ENCODE measurements at places on chromosomes 6 and 20.

GRCh38 chr20:44909872-44910689, at the start of gene PABPC1L:
Gene PABPC1L, plus strand, starts transcription at chr20:44910060. Its CDS starts 84 bp downstream, at chr20:44910144.
- DNase-seq, result peak; percentile 42

GRCh38 chr6:53101006-53101405, 35.8 kb downstream of the FBXO9 start:
- no peak for DNase-seq

- DNase-seq, result no peak
Observed at GRCh38 chr20:8020314-8021079, 936 bp upstream of the TMX4 start.

DNA sequence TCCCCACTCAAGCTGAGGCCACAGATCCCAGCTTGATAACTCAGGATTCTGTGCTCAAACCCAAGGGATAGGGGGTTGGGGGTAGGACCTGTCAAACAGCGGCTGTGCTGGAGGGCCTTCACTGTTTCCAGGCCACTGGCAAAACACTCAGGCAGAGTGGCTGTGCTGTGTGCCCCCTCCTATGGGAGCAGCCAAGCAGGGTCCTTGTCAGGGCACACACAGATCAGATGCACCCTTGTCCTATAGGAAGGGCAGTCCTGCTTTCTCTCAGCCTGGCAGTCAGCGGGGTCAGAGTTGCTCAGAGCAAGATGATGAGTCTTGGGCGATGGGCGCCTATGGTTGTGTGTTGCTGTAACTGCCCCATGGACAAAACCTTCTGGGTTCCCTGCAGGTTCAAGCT, 554.8 kb downstream of the TBC1D32 start:
- DNase-seq, result no peak

- no peak for DNase-seq
Observed at GRCh38 chr6:10146715-10147451, 268.0 kb downstream of the TFAP2A start.

DNA sequence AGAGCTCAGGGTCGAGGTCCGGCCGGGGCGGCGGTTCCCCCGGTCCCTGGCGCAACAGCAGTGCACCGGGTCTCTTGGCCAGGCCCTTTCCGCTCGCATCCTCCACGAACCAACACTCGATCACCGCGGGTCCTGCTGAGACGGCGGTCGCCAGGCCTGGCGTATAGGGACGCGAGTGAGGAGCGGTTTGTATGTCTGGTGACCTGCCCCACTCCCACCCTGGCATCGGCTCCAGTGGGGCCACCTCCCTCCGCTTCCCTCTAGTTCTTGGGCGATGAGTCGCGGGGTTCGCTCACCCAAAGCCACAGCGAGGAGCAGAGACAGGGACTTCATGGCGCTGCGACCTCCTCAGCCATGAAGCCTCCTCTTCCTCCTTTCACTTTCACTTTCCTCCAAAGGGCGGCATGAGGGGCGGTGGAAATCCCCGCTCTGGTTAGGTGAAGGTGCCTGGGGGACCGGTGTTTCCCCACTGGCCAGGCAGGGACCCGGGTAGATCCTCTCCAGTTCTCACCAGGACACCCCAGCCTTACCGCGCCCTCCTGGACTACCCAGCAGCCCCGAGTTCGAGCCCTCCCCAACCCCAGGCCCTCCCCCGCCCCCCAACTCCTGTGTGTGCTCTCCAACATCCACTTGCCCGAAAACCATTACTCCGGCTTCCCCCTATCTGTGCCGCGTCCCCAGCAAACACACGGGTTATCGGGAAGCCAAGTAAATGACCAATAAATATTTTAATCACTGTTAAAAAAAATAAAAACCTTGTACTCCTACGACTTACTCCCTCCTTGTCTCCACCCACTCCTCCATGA, at the start of gene TAPBP:
Gene TAPBP (minus strand): TSS at position 370 of the 806 bp plus-strand sequence. CDS start 37 bp downstream, at position 333.
- DNase-seq, result peak; percentile 67

DNA sequence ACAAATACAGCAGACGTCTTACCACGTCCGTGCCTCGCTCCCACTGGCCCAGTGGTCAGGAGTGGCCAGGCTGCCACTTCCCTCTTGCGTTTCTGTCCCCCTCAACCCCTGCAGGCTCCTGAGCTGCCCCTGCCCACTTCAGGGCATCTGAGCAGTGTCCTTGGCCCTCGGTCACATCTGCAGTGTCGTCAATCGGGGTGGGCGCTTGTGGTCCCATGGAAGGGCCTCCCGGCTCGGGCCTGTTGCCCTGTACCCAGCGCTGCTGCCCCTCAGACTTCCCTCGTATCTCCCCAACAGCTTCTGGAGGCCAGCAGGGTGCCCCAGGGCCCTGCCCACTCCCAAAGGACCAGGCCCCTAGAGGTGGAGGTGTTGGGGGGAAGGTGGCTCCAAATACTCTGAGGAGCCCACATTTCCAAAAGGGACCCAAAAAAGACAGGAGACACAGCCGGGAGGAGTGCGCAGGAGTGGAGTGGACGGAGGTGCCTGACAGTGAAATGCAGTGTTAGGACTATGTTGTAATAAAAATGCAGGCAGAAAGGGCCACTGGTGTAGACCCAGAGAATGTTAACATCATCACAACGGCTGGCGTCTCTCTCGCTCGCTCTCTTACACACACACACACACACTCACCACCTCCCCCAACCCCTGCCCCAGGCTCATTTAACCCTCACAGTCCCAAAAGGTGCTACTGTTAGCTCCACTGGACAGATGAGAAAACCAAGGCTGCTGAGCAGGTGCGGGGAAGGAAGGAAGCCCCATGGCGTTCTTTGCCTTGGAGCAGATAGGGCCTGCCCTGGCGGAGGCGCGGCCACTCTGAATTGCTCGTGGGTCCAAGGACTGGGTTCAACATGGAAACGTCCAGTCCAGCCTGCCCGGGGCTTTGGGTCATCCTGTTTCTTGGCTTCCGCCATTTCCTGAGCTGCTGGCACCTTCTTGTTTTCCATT, 343.9 kb downstream of the ZFAND3 start:
- DNase-seq, result no peak

DNA sequence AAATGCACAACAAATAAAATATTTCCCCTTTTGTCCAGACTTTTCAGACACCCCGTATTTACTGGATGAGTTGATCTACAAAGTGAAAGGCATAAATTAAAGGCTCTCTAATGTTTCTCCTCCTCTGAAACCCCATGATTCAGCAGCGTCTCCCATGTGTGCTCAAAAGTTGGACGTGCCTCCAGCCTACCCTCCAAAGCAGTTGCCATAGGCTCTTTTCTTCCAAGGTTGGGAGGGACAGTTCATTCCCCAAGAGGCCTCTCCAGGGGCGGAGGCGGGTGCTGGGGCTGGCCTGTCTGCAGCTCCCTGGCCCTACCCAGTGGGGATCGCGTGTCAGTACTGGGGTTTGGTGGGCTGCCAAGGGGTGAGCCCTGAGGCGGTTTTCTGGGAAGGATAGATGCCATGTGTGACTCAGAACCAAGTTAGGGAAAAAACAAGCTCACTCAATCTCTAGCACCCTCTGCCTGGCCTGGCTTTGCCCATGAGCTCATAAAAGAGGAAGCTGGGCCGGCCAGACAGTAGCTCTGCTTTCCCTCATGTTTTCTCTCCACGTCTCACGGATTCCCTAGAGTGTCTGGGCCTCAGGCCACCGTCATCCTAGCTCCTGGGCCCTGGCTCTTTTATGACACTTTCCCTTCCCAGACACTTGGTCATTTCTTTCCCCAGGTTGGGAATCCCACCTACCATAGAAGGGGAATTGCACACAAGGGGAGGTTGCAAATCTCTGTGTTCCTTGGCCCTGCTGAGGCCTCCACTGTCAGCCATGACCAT, 8.0 kb upstream of the IER3 start:
- no peak for DNase-seq

GRCh38 chr6:17556014-17556413, 44.1 kb upstream of the FAM8A1 start:
- no peak for DNase-seq

DNA sequence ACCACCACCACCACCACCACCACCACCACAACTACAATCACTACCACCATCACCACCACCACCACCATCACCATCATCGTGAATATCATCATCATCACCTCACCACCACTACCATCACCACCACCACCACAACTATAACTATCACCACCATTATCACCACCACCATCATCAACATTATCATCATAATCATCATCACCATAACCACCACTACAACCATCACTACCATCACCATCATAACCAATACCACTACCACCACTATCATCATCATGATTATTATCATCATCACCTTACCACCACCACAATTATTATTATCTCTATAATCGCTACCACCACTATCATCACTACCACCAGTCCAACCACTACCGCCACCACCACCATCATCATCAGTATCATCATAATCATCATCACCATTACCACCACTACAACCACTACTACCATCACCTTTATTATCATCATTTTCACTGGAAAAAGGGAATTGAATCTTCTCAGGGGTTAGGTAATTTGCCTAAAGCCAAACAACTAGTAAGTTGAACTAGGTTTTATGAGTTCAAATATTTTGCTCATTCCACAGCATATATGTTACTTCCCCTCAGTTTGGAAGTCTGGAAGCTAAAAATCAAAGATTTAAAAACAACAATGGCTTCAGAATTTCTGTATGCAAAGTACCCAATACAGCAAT, 8.3 kb downstream of the RIPOR2 start:
- DNase-seq, result no peak

- DNase-seq, result no peak
Observed at GRCh38 chr20:33362898-33363297, 38.4 kb downstream of the CDK5RAP1 start.

GRCh38 chr6:135686784-135687301, 164.7 kb upstream of the PDE7B start:
- DNase-seq, result no peak

DNA sequence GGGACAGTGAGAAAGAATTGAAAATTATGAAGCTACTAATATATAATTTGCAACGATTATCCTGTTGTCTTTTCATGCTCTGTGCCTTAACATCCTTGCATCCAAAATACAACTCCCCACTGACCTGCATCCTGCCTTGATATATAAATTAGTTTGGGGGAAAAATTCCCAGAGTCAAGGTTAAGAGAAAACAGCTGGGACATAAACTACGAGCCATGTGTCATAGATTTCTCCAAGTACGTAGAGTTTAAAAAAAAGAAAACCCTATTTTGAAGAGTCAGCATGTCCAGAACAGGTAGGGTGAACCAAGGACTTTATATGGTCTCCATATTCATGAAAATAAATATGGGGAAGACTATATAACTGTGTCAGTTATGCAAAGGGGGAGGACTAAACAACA, 123.8 kb upstream of the MARCKS start:
- no peak for DNase-seq

DNA sequence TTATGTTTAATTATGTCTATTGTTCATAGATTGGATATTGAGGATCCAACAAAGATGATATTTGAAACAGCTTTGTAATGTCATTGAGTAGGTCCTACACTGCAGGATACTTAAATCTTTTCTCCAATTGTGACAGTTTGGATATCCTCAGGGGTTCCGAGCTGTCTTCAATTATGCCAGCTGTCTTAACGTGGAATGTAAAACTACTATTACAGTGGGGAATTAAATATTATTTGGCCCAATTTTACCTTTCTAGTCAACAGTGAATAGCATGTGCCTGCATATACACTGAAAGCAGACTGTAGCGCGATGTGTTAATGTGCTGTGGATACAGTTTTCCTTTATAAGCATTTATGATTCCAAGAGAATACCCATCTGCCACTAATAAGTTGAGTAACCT, 156.9 kb downstream of the GRIK2 start:
- no peak for DNase-seq

GRCh38 chr6:150119173-150119572, 23.7 kb upstream of the PPP1R14C start:
- DNase-seq, result no peak

DNA sequence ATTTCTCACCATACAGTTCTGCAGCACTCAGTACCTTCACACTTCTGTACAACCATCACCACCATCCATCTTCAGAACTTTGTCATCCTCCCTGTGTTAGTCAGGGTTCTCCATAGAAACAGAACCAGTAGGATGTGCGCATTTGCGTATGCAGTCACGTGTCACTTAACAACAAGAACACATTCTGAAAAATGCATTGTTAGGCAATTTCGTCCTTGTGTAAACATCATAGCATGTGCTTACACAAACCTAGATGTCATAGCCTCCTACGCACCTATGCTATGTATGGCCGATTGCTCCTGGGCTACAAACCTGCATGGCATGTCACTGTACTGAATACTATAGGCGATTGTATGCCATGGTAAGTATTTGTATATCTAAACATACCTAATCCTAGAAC, 66.2 kb upstream of the PTPRT start:
- DNase-seq, result no peak

DNA sequence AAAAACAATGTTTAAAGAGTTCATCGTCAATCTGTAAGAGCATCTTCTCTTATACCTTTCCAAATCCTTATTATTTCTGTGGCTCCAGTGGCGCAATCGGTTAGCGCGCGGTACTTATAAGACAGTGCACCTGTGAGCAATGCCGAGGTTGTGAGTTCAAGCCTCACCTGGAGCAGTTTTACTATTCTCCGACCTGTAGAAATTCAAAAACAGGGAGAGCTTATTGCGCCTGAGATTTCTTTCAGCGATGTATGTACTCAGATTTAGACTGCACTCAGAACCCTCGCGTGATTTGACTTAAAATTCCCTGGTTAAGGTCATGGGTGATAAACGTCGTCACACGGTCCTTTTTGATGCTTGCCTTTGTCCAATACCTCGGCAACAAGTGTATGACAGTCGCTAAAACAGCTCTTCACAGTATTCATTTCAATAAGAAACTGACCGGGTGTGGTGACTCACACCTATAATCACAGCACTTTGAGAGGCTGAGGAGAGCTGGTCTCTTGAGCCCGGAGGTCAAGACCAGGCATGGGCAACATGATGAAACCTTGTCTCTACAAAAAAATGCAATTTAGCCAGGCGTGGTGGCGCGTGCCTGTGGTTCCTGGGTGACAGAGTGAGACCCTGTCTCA, 11.9 kb downstream of the GPX5 start:
- peak; percentile 22 for DNase-seq

GRCh38 chr20:13995841-13996240, 525 bp downstream of the MACROD2 start:
- DNase-seq, result no peak

DNA sequence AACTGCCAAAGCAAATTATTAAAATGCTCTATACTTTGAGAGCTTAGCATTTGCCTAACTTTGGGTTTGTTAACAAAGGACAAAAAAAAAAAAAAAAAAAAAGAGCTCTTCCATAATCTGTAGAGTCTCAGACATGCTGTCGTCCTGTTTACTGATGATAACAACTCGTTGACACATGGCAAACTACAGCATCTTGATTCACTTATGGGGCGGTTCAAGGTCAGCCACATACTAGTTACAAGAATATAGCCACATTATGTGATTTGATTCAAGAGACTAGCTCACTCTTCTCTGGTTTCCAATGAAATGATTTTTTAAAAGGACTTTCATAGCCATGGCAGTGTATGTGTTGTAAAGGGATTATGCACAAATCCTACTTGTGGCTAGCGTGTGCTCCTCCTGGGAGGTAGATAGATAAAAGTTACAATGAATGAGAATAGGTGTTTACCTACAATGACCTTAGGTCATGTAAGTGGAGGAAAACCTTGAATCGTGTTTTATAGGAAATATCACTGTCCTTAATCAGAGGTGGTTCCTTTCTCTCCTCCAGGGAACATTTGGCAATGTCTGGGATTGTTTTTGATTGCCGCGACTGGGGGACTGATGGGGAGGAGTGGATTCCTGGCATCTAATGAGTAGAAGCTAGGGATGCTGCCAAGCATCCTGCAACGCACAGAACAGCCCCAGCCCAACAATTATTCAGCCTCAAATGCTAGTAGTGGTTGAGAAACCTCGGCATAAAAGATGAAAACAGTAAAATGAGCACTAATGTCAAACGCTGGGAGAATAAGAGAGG, 969.2 kb upstream of the SLC35B3 start:
- no peak for DNase-seq

- DNase-seq, result no peak
Observed at GRCh38 chr6:79145301-79145700, 67.2 kb upstream of the PHIP start.

- DNase-seq, result no peak
Observed at GRCh38 chr6:166760288-166760687, 133.2 kb upstream of the RPS6KA2 start.

Measured in activated CD4-positive, alpha-beta T cell treated with anti-CD3 and anti-CD28 coated beads, Interleukin-2, amount 50 U/mL, for 24 hours (primary cell).